Activated CD4-positive, alpha-beta T cell treated with anti-CD3 and anti-CD28 coated beads, Interleukin-2, amount 10 ng/mL, durations not matched to agents 24 days and 14 days (primary cell): ENCODE measurements at places on chromosomes 4 and X. TPM values are rescaled to one million over a fixed set of nuclear protein-coding genes. Genes with fewer than 3 reads are reported as not detected.

SSX2 gene
- not detected in 2 replicates for total RNA-seq

CT45A6 gene
- total RNA-seq = not detected in 2 replicates

NMU gene
- total RNA-seq = not detected in 2 replicates

ESX1 gene
- total RNA-seq = not detected in 2 replicates

MCF2 gene
- 0.40 and 0.43 TPM in 2 replicates for total RNA-seq

STPG2 gene
- total RNA-seq = not detected in 2 replicates

SMPX gene
- total RNA-seq = not detected in 2 replicates

ACSL4 gene
- 75.9 and 87.5 TPM in 2 replicates for total RNA-seq

PCDH19 gene
- not detected in 2 replicates for total RNA-seq

ATP2B3 gene
- not detected in 2 replicates for total RNA-seq

MFSD8 gene
- total RNA-seq = 21.5 and 21.8 TPM in 2 replicates

RAB9B gene
- 0.17 and 0.35 TPM in 2 replicates for total RNA-seq

ZCCHC18 gene
- total RNA-seq = 0.35 and 0.69 TPM in 2 replicates

NLGN4X gene
- not detected in 2 replicates for total RNA-seq

OTC gene
- not detected in 2 replicates for total RNA-seq

SCML1 gene
- total RNA-seq = 1.4 and 1.7 TPM in 2 replicates
